NCI-H1092 treated with DMSO at 0.1 percent for 48 hours (cell line): ENCODE measurements at places on chromosomes 12 and 14.

DNA sequence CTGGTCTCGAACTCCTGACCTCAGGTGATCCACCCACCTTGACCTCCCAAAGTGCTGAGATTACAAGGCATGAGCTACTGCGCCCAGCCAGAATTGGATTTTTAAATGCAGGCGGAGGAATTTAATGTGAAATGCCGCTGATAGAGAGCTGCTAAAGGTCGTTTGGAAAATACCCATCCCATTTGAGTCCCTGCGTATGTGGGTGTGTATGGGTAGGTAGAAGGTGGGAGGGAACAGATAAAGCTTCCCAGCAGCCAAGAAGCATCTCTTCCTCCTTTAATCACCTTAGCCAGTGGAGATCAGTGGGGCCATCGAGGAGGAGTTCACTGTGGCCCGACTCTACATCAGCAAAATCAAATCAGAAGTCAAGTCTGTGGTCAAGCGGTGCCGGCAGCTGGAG, 16.2 kb upstream of the PIP4K2C start:
- no peak for DNase-seq

GRCh38 chr12:96190413-96191108, 3.6 kb upstream of the ELK3 start:
- DNase-seq: no peak

DNA sequence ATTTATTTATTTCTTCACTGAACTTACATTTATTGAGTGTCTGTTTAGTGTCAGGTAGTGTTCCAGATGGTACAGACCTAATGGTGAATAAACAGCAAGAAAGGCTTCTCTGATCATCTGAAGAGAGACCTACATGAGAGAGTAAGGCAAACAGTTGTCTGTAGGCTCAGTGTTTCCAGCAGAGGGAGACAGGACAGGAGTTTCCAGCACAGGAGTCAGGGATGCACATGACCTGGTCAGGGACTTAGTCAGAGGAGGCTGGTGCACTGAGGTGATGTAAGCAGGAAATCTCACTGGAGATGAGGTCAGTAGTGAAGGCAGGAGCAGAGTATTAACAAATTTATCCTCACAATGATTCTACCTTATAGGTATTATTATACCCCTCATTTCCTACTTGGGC, 233.2 kb downstream of the MDGA2 start:
- no peak for DNase-seq

- no peak for DNase-seq
Measured at GRCh38 chr12:6747216-6747615, 5.7 kb downstream of the MLF2 start.

DNA sequence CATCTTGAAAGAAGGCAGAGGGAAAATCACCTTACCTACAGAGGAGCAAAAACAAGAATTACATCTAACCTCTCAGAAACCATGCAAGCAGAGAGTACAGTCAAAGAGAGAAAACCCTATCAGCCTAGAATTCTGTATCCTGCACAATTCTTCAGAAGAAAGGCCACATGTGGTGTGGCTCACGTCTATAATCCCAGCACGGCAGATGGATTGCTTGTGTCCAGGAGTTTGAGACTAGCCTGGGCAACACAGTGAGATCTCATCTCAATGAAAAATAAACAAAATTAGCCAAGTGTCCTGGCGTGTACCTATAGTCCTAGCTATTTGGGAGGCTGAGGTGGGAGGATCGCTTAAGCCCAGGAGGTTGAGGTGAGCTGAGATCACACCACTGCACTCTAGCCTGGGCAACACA, 48.2 kb downstream of the ATF7 start:
- DNase-seq: no peak

- DNase-seq: no peak
Measured at GRCh38 chr12:28583701-28584261, 393.5 kb downstream of the CCDC91 start.

DNA sequence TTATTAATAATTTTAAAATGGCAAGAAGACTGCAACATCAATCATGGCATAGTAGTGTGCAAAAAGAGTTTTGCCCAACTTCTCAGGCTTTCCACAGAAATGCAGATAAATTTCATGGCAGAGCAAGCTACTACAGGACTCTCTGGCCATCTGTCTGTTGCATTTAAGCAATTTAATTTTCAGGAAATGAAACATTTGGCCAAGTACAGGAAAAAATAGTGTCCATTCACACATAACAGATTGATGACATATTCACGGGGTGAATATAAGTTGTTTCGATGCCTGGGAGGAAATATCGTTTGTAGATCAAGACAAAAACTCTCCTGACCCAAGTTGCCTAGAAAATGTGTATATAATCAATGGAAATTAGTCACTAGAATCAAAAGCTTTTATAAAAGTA, 324.0 kb downstream of the PRKD1 start:
- no peak for DNase-seq

DNA sequence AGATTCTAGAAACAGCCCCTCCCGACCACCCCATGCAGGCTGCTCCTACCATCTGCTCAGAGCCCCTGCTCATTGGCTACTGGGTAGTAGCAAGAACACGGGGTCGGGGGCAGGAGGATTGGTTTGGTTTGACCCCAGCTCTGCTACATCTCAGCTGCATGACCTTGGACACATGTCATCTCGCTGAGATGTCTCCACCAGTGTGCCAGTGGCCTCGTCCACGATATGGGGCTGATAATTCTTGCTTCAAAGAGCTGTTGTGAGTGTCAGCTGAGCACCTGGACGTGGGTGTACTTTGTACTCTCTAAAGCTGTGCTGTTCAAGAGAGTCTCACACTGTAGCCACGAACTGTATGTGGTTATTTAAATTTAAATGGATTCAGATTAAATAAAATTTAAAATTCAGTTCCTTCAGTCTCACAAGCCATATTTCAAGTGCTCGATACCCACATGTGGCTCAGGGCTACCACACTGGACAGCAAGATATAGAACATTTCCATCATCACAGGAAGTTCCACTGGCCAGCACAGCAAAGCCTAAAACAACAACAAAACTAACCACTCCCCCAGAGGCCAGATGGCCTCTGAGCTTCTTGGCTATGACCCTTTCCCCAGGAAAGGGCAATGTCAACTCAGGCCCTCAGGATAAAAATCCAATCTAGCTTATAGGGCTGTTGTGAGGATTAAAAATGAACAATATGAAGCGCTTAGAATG, 18.6 kb downstream of the LTBP2 start:
- DNase-seq: no peak

DNA sequence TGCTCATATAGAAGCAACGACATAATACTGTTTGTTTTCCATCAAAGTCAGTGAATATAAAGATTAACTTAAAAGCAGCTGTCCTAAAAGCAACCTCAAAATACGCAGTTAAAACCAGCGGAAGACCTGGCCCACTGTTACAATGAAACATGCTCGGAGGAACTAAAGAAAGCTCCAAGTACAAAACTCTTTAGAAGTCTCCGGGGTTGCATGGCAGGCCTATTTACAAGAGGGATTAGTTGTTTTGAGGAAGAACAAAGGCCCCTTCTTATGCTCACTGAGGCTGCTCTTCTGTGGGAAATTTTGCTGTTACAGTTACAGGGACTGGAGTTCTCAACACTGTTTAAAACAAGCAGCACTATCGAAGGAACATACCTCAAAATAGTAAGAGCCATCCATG, 75.9 kb upstream of the C12orf71 start:
- DNase-seq: no peak

- no peak for DNase-seq
Measured at GRCh38 chr12:104473374-104473983, 16.7 kb downstream of the CHST11 start.

GRCh38 chr12:51874000-51874399, 13.9 kb upstream of the ANKRD33 start:
- no peak for DNase-seq

DNA sequence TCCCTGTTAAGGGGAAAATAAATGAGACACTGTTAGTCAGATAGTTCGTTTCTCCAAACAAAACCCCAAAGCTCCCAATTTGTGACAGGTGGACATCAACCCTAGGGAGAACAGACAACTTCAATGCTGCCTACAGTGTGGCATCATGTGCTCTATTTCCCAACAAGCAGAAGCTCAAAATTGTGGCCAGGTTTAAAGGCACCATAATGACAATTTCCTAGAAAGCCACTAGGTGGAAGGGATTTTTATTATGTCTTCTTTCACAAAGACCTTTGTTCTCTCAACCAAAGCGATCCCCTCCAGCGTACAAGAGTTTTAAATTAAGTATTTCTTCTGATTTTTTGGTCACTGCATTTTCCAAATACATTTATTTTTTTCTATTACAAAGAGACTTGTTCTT, 88.0 kb upstream of the MBIP start:
- no peak for DNase-seq

DNA sequence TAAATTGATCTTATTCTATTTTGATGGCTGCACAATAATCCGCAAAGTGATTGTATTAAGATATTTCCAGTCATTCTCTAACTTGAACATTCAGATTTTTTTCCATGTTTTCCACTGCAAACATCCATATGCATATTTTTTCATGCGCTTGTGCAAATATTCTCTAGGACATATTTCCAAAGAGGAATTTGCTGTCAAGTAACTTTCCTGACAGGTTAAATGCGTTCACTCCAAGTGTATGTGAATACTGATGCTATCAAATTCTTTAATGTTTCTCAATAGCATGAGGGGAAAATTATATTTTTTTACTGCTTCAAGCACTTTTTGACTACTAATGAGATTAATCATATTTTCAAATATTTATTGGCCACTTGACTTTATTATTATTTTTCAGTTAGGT, 135.3 kb upstream of the LGR5 start:
- DNase-seq: no peak

DNA sequence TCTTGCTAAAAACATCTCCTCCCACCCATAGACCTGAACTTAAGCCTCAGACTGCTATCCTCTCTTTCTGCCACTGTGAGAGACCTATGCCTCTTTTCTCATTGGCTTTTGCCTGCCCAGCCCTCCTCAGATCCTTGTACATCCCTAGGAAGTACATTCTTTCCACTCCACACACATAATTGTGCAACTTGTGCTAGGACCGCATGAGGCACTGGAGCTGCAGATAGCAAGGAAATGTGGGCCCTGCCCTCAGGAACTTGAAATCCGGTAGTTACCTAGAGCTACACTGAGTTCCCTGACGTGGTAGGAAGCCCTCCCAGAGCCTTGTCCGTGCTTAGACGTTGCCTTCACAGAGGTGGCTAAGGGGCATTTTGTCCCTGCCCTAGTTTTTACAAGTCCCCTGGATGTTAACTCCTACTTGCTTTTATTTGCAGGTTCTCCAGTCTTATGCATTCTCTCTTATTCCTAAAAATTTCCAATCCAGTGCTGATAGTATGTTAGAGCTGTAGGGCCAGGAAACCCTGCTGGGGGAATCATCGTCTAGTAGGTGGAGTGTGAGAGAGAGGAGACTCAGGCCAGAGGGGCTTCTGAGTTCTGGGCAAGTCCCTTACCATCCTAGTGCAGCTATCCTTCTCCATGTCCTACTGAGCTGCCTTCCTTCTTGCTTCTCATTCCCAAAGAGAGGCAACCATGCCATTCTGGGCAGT, 41.3 kb downstream of the NTF3 start:
- no peak for DNase-seq

- DNase-seq: no peak
Measured at GRCh38 chr12:28558250-28558649, 368.0 kb downstream of the CCDC91 start.

- DNase-seq: no peak
Measured at GRCh38 chr14:44700184-44700583, 193.1 kb upstream of the FSCB start.

DNA sequence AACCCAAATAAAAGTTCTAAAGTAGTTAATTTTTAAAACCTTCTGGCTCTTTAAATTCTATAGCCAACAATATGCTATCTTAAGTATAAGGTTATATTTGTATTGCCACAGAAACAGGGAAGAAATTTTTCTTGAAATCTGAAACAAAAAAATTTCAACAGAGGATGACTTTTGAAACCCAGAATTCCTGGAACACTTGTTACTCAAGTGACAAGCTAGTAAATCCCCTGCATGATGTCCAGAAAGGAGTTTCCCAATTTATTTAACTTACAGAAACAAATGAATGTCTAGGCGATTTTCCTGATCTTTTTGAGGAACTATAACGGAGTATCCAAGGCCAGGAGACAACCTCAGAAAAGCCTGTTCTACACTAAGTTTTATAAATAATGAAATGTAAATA, 69.6 kb downstream of the SLC41A2 start:
- no peak for DNase-seq

DNA sequence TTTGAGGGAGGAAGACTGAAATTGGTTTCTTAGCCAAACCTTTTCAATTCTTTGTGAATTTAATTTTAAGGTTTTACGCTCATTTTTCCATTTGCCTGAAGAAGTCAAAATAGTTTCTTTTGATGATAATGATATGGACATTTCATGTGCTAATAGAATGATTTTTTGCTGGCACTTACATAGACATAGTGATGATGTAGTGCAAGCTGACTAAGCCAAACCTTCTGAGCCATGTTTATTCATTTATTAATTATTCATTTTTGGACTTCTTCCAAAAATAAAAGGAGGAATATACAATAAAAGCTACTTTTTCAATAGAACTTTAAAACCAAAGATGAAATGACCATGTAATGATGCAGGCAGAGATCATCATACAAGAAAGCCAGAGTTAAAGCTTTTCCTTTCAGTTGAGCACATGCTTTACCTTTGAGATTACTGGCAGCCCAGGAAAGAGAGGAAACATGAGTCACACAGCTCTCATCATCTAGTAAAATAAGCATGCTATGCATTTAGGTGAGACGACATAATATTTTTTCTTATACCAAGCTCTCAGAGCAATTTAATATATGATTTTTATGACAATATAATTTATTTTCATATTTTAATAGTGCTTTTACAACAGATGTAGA, 24.8 kb downstream of the KCNA1 start:
- peak; percentile 14 for DNase-seq

- no peak for DNase-seq
Measured at GRCh38 chr12:79725987-79726386, 35.2 kb upstream of the PAWR start.

- DNase-seq: no peak
Measured at GRCh38 chr12:102570256-102570655, 89.9 kb upstream of the IGF1 start.

- no peak for DNase-seq
Measured at GRCh38 chr12:78672033-78672432, 192.5 kb upstream of the SYT1 start.

GRCh38 chr14:39984323-39984722, 552.1 kb upstream of the FBXO33 start:
- no peak for DNase-seq

- DNase-seq: no peak
Measured at GRCh38 chr12:51520576-51521325, 70.3 kb upstream of the SCN8A start.

DNA sequence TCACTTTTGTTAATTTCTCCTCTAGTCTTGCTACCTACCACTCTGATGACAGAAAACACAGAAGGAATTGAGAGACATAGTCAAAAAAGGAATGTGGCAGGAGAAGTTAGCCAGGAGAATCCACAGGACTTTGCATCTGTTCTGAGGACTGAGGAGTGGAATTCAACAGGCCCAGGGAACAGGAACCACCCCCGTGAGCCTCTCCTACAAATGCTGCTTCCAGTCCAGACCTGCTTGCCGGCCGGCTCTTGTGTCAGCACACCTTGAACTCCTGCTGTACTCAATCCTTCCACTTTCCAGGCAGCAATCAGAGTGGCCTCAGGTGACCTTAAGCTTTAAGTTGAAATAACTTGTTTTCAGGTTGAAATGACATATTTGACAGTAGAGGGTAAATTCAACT, 903.1 kb downstream of the BCL11B start:
- DNase-seq: no peak
